ENCODE measurements at places on chromosomes 6 and 20. TPM values are rescaled to one million over a fixed set of nuclear protein-coding genes. Genes with fewer than 3 reads are reported as not detected.

DNA sequence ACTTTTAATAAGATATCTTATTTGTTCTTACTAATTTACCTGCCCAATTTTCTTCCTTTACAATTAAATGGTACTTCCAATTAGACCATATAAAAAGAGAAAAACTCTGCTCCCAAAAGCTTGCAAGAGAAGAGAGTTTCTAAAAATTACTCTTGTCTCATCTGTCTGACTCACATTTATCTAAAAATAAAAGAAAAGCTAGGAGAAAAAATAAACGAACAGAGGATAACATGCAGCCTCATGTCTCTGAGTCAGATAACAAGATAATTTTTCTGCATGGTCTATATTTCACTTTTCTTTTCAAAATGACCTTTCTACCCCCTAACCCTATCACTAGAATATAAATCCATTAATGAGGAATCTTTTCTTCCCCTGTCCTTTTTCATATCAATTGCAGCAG is 127.2 kb upstream of the TCF21 start:
- no peak for DNase-seq

GRCh38 chr6:105539911-105540310 is 137.0 kb upstream of the PREP start:
- no peak for DNase-seq

GRCh38 chr20:17859616-17860232 is 108.9 kb downstream of the SNX5 start:
- DNase-seq: peak; percentile 59

DNA sequence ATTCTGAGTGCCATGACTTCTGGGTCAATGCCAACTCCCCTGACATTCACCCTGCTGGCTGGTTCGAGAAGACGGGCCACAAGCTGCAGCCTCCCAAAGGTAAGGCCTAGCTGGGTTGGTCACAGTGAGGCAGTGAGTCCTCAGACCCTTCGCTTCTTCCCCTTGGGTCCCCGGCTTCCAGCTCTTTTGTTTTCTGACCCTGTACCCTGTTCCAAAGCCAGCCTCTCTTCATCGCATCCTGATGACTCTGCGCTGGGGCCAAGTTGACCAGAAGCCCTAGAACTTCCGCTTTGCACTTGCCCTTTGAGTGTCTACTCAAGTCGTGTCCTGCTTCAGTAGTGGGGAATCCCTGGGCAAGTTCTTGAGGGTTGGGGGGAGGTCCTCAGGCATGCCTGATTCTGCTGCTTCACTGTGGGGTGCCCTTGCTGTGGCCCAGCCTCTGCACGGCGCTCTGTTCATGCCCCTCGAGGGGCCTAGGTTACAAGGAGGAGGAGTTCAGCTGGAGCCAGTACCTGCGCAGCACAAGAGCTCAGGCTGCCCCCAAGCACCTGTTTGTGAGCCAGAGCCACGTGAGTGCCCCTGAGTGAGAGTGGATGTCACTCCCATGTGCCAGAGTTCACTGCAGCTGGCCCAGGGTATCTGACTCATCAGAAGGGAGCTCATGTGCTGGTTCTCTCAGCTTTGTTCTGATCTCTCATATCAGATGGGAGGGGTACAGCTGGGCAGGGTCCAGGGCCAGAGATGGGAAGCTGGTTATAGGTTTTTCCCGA is 23.0 kb downstream of the L3MBTL1 start:
- DNase-seq: no peak

GRCh38 chr6:157661652-157662051 is 161.4 kb upstream of the SNX9 start:
- no peak for DNase-seq

GRCh38 chr20:63626424-63627128 is at the start of gene GMEB2:
Gene GMEB2, minus strand, starts transcription at chr20:63627101. Its CDS starts 7,704 bp downstream, at chr20:63619397.
- DNase-seq: peak; percentile 79

Gene BPIFB2
- 0.12 TPM for total RNA-seq

Gene TMEM200A
- not detected for total RNA-seq

Measured in right lobe of liver (tissue), 6 donors.